Activated CD8-positive, alpha-beta memory T cell treated with anti-CD3 and anti-CD28 coated beads for 1 hour (primary cell): ENCODE measurements at places on chromosomes 6 and 20.

DNA sequence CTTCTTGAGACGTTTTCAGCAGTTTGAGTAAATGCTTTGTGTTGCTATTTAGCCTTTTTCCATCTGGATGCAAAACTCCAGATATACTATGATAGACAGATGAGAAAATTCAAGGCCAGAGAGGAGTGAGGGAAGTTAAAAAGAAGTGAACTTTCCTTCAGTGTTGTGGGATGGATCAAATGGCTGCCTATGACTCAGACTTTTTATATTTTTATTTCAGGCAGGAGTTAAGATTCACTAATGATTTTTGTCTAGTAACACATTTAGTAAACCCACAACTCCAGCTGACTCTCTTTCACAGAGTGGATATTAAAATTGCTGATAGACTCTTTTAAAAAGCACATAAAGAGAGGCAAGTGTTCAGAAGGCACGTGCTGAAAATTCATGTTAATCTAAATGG, 23.2 kb upstream of the PTCHD4 start:
- no peak for DNase-seq

DNA sequence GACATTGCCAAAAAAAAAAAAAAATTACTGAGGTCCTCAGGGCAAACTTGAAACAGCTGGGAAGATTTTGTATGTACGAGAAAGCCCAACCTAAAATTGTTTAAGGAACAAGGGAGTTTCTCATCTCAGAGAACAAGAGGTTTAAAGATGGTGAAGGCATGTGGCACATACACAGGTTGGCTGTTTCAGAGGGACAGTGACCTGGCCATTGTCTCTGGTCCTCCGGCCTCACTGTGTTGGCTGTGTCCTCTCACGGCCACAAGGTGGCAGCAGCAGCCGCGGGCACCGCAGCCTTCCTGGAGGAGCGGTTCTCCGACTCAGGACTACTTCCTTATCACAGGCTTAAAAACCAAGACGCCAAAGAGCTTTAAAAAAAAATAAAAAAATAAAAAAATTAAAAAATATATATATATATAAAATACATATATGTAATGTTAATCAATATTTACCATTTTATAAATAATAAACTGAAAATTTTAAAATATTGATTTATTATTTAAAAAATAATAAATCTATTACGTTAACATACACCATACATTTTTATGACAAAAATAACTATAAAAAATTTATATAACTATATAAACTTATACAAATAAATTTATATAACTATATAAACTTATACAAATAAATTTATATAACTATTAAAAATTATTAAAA, 52.8 kb downstream of the GTF2H5 start:
- DNase-seq: peak; percentile 63

DNA sequence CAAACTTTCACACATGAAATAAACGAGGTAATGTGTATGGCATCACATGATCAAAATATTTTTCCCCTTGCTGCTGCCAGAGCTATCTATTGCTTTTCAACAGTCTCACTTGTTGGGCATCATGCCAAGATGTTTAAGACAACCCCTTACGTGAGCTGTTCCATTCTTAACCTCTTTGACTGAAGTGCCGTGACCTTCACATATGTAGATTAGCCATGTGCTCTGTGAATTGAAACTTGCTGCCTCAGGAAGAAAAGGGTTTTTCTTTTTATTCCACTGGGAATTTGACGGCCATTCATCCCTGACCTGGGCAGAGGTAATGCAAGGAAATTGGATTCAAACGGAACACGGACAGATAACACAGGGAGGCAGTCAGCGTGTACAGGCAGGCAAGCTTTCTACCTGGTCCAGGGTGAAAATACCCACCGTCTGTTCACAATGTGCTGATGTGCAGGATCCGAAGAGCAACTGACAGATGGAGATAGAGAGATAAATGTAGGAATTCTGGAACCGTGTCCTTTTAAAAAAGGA, 14.2 kb downstream of the ARID1B start:
- no peak for DNase-seq

DNA sequence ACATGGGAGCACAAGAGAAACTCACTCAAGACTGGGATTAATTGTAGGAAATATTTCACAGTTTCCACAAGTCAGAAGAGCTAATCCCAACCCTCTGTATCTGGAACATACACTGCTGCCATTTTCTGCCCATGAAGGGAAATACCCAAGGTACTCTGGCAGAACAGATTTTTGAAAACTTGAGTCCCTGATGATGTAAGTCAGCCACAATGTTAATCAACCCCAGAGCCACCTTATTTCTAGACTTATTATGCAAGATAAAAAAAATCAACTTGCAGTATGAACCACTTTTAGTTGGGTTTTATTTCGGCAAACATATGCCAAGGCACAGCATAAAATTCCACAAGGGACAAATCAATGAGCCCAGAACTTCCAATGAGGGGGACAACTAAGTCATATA, 141.5 kb downstream of the LY86 start:
- DNase-seq: no peak
